Upper lobe of right lung (tissue), 1 donor: ENCODE measurements at places on chromosomes 6 and 20. TPM values are rescaled to one million over a fixed set of nuclear protein-coding genes. Genes with fewer than 3 reads are reported as not detected.

SLC17A9 gene
- total RNA-seq = 15.2 TPM

PDYN gene
- not detected for total RNA-seq

NDRG3 gene
- total RNA-seq = 30.3 TPM

SEL1L2 gene
- total RNA-seq = not detected

LKAAEAR1 gene
- total RNA-seq = not detected

WFDC12 gene
- total RNA-seq = 1.8 TPM

RAET1E gene
- 0.96 TPM for total RNA-seq

PPP1R16B gene
- total RNA-seq = 22.1 TPM

SUMO4 gene
- 2.5 TPM for total RNA-seq

KIAA1755 gene
- total RNA-seq = 2.3 TPM

TSHZ2 gene
- 5.2 TPM for total RNA-seq

LPA gene
- not detected for total RNA-seq

HSPA12B gene
- total RNA-seq = 33.7 TPM

PAK5 gene
- 0.35 TPM for total RNA-seq

LAMA2 gene
- 42.1 TPM for total RNA-seq

GSTA2 gene
- total RNA-seq = not detected

CST1 gene
- not detected for total RNA-seq

GRIK2 gene
- total RNA-seq = 0.38 TPM

TGM3 gene
- total RNA-seq = not detected

NKAPL gene
- total RNA-seq = 0.87 TPM

CD2AP gene
- 34.5 TPM for total RNA-seq

B3GALT4 gene
- total RNA-seq = 16.8 TPM

RNF182 gene
- total RNA-seq = 6.1 TPM

BPIFA1 gene
- total RNA-seq = not detected

PRRT1 gene
- total RNA-seq = 1.4 TPM

BMP2 gene
- 22.7 TPM for total RNA-seq

LST1 gene
- total RNA-seq = 68.1 TPM

PNPLA1 gene
- 0.35 TPM for total RNA-seq

IL17A gene
- total RNA-seq = not detected
